ENCODE measurements at places on chromosomes 16 and 17.

DNA sequence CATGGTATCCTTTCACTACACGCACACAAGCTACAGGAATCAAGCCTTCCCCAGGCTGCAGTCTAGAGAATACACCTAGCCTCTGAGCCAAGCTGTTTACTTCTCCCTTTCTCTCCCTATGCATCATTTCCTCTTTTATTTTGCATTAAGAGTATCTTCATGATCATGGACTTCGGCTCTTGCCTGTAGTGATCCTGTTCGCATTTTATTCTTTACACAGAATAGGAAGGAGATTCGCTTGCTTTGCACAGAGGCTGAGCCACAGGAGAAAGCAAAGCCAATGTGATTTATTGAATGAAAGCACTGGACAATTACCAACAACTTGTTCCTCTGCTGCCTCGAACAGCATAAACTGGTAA, 172.7 kb downstream of the ANKFN1 start:
- no peak for DNase-seq

- DNase-seq, result no peak
Observed at GRCh38 chr16:85950136-85950918, 51.4 kb downstream of the IRF8 start.

DNA sequence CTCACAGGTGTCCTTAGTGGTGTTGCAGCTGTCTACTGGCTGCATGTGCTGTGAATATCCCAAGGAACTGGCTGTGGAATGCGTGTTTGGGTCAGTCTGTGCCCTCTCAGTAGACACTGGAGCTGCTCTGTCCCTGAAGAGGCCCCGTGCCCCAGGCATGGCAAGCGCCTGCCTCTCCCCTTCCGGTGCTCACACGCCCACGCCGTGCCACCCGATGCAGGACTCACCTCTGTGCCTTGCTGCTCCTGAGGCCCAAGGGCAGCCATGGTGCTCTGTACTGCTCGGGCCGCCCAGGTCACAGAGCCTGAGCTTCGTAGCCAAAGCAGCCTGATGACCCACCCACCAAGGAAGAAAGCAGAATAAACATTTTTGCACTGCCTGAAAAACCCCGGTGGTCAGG, 10.0 kb downstream of the RGS11 start:
- no peak for DNase-seq

DNA sequence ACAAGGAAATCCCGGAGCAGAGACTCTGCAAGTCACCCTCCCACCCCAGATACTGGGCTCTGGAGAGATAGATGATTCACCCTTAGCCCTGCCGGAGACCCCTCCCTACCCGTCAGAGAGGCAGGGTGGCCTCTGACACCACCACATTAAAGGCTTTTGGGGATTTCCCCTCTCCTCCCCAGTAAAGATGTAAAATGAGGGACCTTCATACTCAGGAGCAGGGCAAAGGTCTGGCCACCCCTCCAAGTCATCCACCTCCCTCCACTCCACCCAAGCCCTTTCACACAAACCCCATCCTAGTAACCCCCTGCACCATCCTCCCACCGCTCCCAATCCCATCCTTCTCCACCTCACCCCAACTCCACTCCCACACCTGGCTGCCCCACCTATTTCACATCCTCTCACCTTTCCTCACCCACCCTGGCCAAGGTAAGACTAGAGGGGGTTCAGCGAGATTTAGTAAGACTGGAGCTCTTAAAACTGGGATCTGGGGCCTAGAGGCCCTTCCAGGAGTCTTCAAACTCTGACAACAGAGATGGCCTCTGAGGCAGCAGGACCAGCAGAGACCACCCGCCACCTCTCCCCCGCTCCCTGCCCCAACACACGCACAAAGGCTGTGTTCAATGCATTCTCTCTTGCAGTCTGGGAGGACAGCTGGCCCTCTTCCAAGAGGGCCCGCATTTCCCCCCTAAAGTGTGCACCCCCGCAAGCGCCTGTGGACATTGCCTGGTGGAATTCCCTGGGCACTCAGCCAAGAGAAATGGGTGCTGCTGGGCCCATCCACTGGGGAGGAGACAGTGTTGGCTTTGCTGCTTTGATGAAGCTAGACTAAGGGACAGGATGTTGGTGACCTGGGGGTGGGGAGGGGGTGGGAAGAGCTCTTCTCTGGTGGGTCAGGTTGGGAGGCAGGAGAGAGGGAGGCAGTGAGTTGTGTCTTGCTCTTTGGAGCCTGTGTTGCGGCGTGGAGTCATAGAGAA, 1.1 kb downstream of the ABAT start:
- no peak for DNase-seq

DNA sequence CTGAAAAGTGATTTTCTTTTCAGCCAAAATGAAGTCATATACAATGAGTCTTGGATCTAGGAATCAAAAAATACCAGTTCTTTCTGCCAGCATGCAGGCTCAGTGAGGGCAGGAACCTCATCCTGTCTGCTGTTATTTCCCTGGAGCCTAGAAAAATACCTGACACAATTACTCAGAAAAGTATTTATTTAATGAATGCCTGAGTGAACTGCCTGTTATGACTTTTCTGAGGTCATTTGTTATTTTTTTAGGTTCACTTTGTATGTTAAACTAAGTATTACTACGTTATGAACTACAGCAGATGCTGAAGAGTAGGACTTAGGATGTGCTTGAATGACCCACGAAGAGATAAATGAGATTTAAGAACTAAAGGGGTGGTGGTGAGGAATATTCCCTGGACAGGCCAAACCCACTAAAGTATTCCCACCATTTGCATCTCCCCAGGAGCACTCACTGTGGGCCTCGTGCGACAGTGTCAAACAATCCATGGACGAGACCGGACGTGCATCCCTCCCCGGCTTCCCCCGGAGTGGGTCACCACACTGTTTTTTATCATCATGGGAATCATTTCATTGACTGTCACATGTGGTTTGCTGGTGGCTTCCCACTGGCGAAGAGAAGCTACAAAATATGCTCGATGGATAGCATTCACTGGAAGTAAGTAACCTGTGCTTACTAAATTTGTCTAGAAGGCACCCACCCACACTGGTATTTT, 17.1 kb upstream of the VWA3A start:
- no peak for DNase-seq

DNA sequence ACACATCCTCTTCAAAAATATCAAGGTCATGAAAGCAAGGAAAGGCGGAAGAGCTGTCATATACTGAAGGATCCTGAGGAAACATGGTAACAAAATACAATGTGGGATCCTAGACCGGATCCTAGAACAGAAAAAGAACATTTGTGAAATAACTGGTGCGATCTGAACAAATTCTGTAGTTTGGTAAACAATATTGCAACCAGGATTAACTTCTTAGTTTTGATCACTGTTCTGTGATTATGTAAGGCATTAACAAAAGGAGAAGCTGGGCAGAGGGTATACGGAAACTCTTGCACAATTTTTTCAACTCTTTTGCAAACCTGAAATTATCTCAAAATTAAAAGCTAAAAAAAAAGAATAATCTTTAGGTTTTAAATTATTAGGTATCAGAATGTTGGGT, 109.7 kb downstream of the TRIM37 start:
- DNase-seq, result no peak

DNA sequence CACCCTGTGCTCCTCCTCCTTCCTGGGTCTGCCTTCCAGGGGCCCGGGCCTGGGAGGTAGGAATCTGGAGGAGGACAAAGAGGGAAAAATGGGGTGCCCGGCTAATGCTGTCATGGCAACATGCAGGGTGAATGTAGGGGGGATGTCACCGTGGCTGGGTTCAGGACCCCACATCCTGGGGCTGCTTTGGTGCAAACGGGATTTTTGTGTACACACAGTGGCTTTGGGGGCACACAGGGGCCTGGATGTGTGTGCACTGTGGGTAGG, 37.0 kb upstream of the CDC42EP4 start:
- DNase-seq, result no peak

DNA sequence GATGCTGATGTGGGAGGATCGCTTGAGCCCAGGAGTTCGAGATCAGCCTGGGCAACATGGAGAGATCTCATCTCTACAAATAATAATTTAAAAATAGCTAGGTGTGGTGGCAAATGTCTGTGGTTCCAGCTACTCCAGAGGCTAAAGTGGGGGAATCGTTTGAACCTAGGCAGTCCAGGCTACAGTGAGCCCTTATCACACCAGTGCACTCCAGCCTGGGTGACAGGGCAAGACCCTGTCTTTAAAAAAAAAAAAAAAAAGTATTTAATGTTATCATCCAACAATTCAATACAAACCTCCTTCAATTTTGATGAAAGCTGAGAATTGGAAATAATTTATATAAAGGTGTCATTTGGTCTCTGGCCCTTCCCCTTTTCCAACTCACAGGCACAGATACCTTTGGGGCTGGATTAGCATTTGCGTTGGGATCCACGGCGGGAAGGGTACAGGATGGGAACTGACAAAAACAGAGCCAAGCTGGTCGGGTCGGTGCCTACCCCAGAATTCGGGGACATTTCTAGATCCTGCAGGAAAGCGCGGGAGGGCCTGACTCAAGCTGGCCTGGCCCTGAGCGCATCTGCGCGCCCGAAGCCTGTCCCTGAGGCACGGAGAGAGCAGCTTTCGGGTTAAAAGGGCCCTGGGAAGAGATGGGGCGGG, 860 bp upstream of the DCAF7 start:
- no peak for DNase-seq

DNA sequence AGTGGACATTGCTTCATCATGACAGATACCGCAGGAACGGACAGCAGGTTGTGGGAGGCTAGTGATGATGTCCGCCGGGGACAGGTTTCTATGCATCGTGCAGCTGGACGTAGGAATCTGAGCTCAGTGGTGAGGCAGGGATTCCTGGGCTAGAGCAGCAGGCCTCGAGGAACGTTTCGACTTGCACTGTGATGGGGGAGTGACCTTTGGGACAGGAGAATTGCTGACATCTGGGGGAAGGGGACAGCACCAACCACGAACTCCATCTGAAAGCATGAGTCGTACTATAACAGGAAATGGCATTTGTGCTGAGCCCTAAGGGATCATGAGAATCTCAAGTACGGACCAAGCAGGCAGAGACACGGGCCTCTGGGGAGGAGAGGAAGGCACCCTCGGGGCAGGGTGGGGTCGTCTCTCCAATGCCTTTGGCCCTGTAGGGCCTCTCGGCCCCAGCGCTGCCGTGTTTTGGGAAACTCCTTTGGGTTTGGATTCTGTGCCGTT, 65.8 kb upstream of the ENDOV start:
- DNase-seq, result no peak

DNA sequence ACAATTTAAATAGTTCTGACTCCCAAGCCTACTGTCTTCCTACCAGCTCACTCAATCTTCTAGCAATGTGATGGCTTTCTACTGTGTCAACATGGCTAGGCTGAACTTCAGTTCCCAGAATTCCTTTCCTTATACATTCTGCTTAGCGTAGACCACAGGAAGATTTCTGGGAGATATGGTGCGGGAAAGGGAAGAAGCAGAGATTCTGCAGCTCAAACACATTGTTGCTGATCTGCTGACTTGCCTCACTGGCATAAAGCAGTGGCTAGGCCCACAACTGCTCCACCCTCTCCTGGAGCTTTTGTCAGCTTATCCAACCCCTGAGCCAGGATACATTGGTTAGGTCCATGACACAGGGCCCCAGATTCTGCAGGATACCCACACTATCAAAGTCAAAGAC, 58.8 kb downstream of the GAS7 start:
- no peak for DNase-seq

DNA sequence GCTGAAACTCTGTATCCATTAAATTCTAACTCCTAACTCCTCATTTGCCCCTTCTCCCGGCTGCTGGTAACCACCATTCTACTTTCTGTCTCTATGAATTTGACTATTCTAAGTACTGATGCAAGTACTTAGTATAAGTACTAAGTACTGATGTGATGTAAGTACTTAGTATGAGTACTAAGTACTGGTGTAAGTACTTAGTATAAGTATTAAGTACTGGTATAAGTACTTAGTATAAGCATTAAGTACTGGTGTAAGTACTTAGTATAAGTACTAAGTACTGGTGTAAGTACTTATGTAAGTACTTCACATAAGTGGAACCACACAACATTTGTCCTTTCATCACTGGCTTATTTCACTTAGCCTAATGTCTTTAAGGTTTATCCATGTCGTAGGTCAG, 32.3 kb upstream of the PRKCA start:
- DNase-seq, result no peak

- no peak for DNase-seq
Observed at GRCh38 chr17:67095803-67096202, 51.4 kb downstream of the CACNG1 start.

DNA sequence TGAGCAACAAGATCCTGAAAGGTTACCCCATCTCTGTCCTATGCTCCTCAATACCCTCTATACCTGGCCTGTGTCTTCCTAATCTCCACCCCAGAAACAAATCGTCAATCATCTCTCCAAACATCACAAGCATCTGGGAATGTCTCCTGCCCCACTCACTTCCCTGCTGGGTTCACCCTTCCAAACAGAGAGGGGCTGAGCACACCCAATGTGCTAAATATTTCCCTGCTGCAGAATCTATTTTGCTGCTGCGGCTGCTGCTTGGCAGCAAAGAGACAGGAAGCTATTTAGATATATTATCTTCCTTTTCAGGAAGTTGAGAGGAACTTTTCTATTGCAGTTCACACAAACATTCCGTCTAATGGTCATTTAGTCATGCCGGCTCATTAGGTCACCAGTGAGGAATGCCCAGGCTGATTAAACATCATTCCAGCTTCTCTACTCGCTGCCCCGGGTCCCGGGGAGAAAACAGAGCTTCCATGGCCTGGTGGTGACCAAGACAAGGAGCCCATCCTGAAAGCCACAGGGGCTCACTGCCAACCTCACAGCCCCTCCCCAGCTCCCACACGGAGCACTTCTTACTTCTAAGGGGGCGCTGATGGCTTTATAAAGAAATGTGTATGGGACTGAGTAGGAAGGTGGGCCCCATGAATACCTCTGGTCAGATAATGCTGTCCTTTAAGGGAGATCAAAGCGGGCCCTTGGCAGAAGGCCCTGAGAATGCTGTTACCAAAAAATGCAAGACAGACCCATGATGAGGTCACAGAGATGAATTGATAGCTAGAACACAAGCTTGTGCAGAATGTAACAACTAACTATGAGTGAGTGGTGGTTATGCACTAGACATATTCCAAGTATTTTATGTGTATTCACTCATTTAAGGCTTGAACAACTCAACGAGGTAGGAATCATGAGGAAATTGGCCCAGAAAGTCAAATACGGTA, 218.3 kb downstream of the SOX9 start:
- no peak for DNase-seq

DNA sequence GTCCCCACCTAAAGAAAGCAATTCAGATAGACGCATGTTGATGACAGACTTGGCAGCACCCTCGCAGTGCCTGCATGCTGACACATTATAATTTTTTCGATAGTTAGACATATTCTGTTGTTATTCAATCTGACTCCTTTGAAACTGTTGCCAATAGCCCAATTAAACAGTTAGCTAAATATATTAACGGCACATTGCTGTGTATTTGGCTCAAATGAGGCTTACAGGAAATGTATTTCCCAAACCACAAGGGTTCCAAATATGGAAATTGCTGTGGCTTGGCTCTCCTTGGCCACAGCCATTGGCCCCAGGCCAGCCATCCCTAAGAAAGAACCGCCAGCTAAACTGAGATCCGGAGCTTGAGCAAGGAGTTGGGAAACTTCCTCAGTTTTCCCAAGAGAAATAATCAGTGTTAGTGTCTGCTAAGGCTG, 31.1 kb downstream of the C16orf82 start:
- DNase-seq, result no peak

DNA sequence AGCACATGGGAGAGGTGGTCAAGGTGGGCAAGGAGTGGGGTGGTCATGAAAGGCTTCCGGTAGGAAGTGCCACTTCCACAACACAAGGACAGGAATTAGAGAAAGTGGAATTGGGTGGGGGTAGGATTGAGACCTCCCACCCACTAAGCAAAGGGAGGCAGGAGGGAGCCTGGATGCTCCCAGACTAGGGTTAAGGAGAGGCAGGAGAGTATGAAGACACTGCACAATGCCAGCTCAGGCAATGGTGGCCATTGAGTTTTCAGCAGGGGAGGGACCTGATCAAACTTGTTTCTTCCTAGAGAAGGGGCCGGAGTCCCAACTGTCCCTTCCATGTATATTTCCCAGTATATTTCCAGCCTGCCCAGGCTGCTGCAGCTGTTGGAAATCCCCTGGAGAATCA, 3.1 kb upstream of the RAB11FIP4 start:
- no peak for DNase-seq
